Activated CD4-positive, alpha-beta T cell treated with anti-CD3 and anti-CD28 coated beads, Interleukin-2, amount 50 U/mL, for 24 hours (primary cell): ENCODE measurements at places on chromosomes 7 and 10.

DNA sequence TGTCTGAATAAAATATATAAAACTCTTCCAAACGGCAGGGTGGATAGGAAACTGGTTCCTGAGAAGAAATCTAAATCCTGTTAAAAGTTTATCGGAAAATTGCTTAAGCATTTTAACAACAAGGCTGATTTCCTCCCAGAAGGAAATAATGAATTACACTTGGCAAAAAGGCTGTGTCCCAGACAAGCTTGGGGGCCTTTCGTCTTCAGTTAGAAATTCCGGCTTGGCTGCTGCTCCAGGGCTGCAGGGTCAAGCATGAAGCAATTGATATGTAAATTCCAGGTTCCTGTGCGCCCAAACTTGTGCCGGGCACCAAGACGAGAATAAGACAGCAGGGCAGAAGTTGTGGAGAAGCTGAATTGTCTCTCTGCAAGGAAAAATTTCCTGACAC is 38.0 kb upstream of the LBX1 start:
- no peak for DNase-seq

GRCh38 chr7:85287106-85287825 is 100.4 kb upstream of the SEMA3D start:
- DNase-seq = no peak

GRCh38 chr7:136148920-136149319 is 171.8 kb upstream of the MTPN start:
- DNase-seq = no peak

GRCh38 chr10:25704622-25705021 is 229.4 kb upstream of the MYO3A start:
- DNase-seq = no peak
